ENCODE measurements at places on chromosomes 2 and 18. TPM values are rescaled to one million over a fixed set of nuclear protein-coding genes. Genes with fewer than 3 reads are reported as not detected.

Gene THSD7B
- total RNA-seq = 2.1 TPM

Gene FAM110C
- total RNA-seq = under 0.01 TPM

Gene CRACDL
- 0.52 TPM for total RNA-seq

Gene ABHD1
- not detected for total RNA-seq

Gene CLEC4F
- total RNA-seq = not detected

Gene RPRD1A
- 35.0 TPM for total RNA-seq

Gene NLRC4
- total RNA-seq = 1.6 TPM

Gene AGXT
- total RNA-seq = not detected

Gene TNFAIP6
- total RNA-seq = 13.0 TPM

Gene TEKT4
- under 0.01 TPM for total RNA-seq

Gene ATP6V1C2
- total RNA-seq = under 0.01 TPM

Gene IGFBP2
- 99.7 TPM for total RNA-seq

Gene TMEM247
- total RNA-seq = not detected

Gene MPP4
- under 0.01 TPM for total RNA-seq

Gene HAAO
- 4.2 TPM for total RNA-seq

Gene ANKRD53
- 0.52 TPM for total RNA-seq

Gene DNAJC5G
- total RNA-seq = under 0.01 TPM

Gene AGAP1
- 18.3 TPM for total RNA-seq

Gene MFSD2B
- total RNA-seq = 0.52 TPM

Gene SLC9A4
- not detected for total RNA-seq

Gene OTOF
- total RNA-seq = 5.2 TPM

Gene TCF23
- 0.52 TPM for total RNA-seq

Gene VIT
- total RNA-seq = 6.8 TPM

Gene UGT1A8
- total RNA-seq = not detected

Gene LRATD1
- total RNA-seq = 5.2 TPM

Gene IRS1
- total RNA-seq = 13.0 TPM

Gene REG1B
- not detected for total RNA-seq

Gene NETO1
- total RNA-seq = not detected

Gene LINC00305
- total RNA-seq = not detected

Gene ALPI
- not detected for total RNA-seq

Gene ZBTB7C
- total RNA-seq = 2.6 TPM

Gene GDF7
- 0.52 TPM for total RNA-seq

Gene TMEM185B
- total RNA-seq = 16.7 TPM

Gene TOGARAM2
- 0.52 TPM for total RNA-seq

Gene MC2R
- total RNA-seq = not detected

Gene C18orf32
- total RNA-seq = 4.7 TPM

Gene ANKRD36C
- 72.0 TPM for total RNA-seq

Gene UPP2
- not detected for total RNA-seq

Gene NT5DC4
- not detected for total RNA-seq

Gene FOXI3
- total RNA-seq = not detected

Gene SERPINB12
- total RNA-seq = not detected

Gene EPHA4
- 24.0 TPM for total RNA-seq

Gene ZC3H6
- total RNA-seq = 4.7 TPM

Gene BOD1L2
- not detected for total RNA-seq

Gene RAB27B
- total RNA-seq = 1.0 TPM

Gene NEU2
- total RNA-seq = not detected

Gene YES1
- total RNA-seq = 40.7 TPM

Gene RAD51AP2
- not detected for total RNA-seq

Gene NOL4
- not detected for total RNA-seq

Gene C2orf66
- not detected for total RNA-seq

Gene SPHKAP
- total RNA-seq = 49.6 TPM

Gene CHRND
- total RNA-seq = 32.9 TPM

Gene CRYGC
- not detected for total RNA-seq

Gene CPS1
- 3.7 TPM for total RNA-seq

Gene POTEI
- total RNA-seq = under 0.01 TPM

Gene COLEC12
- 39.1 TPM for total RNA-seq
